ENCODE measurements at places on chromosomes 6 and 20. TPM values are rescaled to one million over a fixed set of nuclear protein-coding genes. Genes with fewer than 3 reads are reported as not detected.

DEF6 gene
- total RNA-seq: 6.0 TPM

DNA sequence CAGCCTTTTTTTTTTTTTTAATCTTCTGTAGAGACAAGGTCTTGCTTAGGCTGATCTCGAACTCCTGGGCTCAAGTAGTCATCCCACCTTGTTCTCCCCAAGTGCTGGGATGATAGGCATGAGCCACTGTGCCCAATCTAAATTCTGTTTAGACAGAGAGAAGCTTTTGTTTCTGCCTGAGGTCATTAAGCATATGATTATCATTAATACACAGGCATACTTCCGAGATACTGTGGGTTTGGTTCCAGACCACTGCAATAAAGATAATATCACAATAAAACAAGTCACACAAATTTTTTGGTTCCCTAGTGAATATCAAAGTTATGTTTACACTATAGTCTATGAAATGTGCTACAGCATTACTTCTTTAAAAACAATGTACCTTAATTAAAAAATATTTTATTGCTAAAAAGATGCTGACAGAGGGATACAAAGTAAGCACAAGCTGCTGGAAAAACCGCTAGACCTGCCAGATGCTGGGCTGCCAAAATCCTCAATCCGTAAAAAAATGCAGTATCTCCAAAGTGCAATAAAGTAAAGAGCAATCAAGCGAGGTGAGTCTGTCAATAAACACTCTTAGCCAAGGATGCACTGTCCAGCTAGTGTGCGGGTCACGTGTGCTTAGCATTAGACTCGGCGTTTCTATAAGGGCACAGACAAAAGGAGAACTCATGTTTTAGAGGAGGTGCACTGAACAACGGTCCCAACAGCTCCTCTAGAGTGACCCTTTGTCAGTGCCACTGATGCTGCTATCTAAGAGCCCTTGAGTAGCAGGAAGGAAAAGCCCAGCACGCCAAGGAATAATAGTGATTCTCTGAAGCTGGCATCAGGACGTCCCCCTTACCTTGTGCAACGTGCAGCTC, 16.1 kb downstream of the TXNDC5 start:
- DNase-seq: no peak

BEND6 gene
- total RNA-seq: 9.8 TPM

GRCh38 chr6:165611294-165611693, 51.7 kb downstream of the PDE10A start:
- no peak for DNase-seq

GRCh38 chr20:219290-220115, 7.6 kb upstream of the DEFB129 start:
- no peak for DNase-seq

SCP2D1 gene
- not detected for total RNA-seq

GRCh38 chr6:96898241-96898851, 655 bp upstream of the NDUFAF4 start:
- DNase-seq: no peak

DNA sequence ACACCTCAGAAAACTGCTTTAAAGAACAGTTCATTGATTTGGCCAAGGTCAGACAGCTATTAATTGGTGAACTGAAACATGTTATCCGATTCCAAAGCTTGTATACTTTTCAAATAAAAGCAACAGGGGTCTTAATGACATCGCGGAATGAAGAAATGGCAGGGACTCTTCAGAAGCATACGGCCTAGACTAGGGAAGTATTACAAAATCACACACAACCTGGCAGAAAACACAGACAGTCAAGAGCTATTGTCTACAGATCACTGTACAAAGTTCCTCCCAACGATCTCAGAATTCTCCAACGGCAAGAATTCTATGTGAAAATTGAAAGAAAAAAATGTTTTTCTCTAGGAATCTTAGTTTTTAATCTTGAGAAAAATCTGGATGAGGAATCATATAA, 105.5 kb downstream of the PTPRK start:
- DNase-seq: no peak

DNA sequence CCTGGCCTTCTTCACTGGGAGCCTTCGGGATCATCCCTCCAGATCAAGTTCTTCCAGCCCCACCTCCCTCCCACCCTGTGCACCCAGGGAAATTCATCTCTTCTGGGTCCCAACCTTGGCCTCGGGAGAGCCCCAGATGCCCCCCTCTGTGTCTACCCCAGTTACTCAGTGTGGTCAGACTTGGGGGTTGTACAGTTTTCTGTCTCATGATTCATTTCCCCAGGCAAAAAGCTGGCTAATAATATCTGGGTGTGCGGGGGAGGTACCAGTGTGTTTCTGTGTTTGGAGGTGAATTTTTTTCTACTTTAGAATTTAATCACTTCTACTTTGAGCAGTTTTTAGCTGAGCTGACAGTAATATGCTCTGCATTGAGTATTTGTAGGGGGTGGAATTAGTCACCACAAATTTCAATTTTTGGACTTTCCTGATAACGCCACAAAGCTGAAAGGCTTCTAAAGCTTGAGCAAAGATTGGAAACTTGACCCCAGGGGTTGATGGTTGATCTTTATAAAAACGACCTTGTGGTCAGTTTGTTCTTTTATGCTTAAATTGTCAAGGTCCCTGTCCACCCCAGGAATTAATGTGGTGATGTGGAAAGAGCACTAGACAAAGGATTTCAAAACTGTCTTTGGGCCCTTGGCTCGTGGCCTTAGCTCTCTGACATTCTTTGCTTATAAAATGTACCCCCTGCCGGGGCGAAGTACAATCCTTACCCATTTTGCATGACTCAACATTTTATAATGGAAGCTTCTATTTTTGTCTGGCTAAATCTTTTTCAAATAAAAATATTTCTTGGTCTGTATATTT, 284.7 kb upstream of the TAB2 start:
- DNase-seq: no peak

DNA sequence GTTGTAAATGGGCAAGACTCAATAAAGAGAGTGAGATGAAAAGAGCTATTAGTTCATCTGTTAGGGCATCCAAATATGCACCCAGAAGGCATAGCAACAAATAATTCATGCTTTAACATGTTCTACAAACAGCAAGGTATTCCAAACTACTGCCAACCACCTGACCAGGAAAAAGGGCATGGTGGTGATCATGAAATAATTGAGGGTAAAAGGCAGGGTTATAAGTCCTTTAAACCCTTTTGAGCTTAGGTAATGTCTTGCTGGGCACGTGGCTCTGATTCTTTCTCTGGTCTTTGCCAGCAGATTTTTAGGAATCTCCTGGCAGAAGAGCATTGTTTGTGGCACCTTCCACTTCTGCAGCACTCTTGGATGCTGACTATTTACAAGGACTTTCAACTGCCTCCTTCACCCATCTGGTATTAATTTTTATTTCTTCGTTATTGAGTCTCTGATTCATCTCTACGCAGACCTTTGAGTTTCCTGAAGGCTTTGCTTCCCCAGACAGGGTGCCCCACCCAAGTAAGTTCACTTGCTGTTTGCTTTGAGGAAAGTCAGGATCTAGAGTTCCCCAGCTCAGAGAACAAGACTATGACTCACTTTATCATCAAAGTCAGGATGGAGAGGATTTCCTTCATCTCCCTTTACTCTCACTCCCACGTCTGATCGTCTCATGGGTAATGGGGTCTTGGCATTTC, 83.4 kb upstream of the NEDD9 start:
- no peak for DNase-seq

- no peak for DNase-seq
Observed at GRCh38 chr6:118902726-118903125, 8.8 kb downstream of the ASF1A start.

PRKN gene
- 7.9 TPM for total RNA-seq

- no peak for DNase-seq
Observed at GRCh38 chr6:21404577-21404976, 189.0 kb upstream of the SOX4 start.

- no peak for DNase-seq
Observed at GRCh38 chr20:64047046-64047389, 2.4 kb downstream of the SOX18 start.

SLC22A16 gene
- 1.00 TPM for total RNA-seq

TLDC2 gene
- not detected for total RNA-seq

EYA4 gene
- 2.6 TPM for total RNA-seq

DNA sequence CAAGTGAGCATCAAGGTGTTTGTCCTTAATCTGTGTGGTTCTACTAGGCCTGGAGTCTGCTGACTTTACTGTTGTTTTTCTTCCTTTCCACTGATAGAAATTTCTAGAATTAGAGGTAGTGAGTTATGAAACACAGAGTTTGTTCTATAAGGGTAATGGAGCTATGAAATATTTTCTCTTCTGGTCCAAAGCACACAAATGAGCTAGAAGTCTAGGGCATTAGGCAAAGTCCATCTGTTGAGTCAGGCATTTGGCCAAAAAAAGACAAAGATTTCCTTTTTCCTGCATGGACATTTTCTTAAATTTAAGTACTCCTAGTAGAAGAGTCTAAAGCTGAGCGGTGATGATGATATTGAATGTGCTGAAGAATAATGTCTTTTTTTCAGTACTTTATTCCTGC, 174.3 kb upstream of the STXBP5 start:
- DNase-seq: no peak

VGLL2 gene
- total RNA-seq: not detected

DEFB119 gene
- total RNA-seq: not detected

ZNF311 gene
- 1.7 TPM for total RNA-seq

DNA sequence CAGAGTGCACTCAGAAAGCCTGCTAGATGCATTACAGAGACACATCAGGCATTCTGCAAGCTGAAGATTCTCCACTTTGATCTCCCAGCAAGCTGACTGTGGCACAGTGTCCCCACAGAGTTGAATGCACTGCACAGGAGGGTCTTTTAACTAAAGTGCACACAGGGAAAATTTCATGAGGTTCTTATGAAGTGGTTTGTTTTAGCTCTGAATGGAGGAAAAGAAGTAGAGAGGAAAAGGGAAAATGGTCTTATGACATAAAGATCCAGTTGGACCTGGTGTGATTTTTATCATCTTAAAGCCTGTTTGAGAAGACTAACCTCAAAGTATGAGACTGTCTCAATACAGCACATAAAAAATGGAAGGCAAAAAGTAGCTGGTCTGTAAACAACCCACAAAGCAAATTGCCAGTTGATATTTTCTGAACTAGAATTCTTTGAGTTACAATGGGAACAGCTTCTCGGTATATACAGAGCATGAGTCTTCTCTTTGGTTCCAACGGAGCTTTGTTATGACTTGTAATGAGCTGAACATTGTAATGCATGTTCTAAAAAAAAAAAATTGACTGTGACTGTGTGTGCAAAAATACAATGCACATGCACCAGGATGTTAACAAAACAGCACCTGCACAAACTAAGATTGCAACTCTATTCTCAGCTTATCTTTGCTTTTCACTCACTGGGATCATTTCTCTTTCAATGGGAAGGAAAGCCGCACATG, 383.0 kb upstream of the ID4 start:
- DNase-seq: no peak

GJA1 gene
- 68.2 TPM for total RNA-seq

DNA sequence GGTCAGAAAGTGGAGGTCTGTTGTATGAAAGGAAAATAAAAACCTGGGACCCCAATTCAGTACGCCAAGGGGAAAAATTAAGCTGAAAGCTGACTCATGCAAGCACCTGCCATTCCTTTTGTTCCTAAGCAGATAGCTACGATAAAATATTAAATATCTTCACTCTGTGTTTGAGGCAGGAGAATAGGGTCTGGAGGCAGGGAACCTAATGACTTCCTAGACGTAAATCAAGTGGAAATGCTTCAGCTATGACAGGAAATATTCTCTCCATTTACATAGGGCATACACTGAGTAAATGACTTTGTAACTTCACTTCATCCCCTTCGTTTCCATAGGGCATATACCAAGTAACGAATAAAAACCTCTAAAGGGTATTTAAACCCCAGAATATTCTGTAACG, 41.0 kb upstream of the IFNGR1 start:
- DNase-seq: no peak

DNA sequence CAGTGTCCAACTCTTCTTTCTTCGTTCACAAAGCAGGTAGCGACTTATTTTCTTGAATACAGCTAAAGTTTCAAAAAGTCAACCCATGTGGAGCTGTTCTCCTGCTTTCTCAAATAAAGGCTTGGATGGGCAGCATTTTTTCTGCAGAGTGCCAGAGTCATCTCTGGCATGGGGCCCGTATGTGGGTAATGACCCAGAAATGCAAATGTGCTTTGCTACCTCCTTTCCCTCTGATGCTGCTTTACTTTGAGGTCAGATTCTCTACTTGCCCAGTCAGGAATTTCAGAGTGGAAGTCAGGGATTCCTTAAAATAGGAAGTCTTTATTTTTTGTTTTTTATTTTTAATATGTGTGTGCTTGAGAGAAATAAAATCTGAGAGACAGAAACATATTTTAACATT, 4.9 kb downstream of the NKAIN2 start:
- no peak for DNase-seq

- DNase-seq: no peak
Observed at GRCh38 chr6:117352466-117353081, 73.2 kb downstream of the ROS1 start.

DNA sequence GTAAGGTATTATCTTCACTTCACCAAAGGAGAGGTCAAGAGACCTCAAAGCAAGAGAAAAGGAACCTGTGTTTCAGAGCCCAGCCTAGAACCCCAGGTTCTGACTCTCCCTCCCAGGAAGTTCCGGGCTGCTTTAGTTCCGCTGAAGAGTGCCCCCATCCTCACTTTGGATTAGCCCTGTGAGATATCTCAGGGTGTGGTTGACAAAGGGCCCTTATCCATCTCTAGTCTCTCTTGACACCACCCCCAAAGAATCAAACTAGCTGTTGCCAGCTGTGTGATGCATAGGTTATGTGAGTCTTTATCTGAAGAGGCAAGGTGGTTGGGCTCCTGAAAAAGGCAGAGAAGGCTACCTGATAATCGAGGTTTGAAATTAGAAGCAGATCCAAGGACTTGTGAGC, 20.6 kb downstream of the BRPF3 start:
- no peak for DNase-seq

DNA sequence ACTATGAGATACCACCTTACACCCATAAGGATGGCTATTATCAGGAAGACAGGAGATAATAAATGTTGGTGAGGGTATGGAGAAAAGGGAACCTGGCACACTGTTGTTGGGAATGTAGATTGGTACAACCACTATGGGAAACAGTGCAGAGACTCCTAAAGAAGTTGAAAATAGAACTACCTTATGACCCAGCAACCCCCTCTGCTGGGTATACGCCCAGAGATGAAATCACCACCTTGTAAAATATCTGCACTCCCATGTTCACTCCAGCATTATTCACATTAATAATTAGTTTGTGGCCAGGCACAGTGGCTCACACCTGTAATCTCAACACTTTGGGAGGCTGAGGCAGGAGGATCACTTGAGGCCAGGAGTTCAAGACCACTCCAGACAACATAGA, 26.8 kb downstream of the ZBTB9 start:
- no peak for DNase-seq

DNA sequence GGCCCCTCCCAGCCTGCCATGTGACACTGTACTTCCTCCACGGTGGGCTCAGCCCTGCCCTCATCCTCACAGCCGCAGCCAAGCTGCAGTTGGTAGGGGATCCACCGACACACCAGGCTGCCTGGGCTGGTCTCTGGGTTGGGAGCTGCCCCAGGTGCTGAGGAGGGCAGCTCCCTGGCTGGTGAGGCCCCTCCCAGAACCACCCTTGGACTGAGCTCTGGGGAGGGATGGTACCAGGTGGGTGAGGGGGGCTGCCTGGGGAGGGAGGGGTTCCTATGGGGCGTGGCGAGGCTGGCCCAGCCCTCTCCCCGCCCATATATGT, 185 bp upstream of the TNFRSF6B start:
- DNase-seq: no peak

BPIFB1 gene
- not detected for total RNA-seq

GRCh38 chr6:3789018-3789895, 37.7 kb upstream of the PXDC1 start:
- DNase-seq: no peak
